Large intestine (tissue), 12 donors: ENCODE measurements at places on chromosomes 3 and 15. TPM values are rescaled to one million over a fixed set of nuclear protein-coding genes. Genes with fewer than 3 reads are reported as not detected.

Gene FOXP1
- 64.1 TPM for polyA plus RNA-seq

Gene NR1I2
- 89.1 TPM for polyA plus RNA-seq

Gene PCLAF
- 33.3 TPM for polyA plus RNA-seq

Gene TMEM39A
- 37.9 TPM for polyA plus RNA-seq

Gene CYP8B1
- 0.75 TPM for polyA plus RNA-seq

Gene CHP1
- 55.8 TPM for polyA plus RNA-seq

- no peak for DNase-seq
Observed at GRCh38 chr3:51684971-51685751, 14.1 kb downstream of the TEX264 start.

DNA sequence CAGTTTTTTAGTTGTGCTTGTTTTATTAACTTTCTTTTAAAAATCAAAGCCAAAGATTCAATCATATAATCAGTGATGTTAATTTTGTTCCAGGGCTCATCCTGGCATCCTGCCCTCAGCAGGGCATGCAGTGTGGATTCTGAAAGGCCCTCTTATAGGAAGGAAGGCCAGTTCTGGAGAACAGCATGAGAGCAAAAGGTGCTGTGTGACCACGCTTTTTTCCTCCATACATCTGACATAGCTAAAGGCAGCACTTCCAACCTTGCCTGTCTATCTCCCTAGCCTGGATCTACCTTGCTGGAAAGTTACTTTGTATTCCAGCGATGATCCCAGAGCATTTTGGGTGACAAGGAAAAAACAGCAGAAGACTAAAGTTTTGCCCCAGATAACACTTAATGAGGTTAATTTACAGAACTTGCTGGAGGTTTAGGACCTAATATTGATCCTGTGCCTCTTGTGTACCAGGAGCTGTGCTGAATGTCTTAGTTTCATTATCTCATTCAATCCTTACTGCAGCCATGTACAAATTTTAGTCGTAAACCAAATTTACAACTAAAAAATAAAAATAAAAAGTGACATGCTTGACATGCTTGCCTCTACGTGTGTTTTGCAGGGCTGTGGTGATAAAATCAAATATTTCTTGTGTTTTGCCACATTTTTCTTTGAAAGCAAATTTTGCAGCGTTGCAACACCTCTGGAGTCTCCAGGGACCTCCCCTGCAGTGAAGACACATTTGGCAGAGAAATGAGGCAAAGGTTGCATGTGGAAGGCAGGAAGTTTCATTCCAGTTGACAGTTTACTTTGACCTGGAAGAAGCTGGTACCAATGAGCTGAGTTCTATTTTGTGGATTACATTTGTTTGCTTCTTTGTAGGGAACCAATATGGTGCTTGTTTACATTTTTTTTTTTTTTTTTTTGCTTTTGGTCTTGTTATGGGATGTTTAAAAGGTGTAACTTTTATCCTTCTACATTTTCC, 13.2 kb downstream of the IL1RAP start:
- DNase-seq: no peak

DNA sequence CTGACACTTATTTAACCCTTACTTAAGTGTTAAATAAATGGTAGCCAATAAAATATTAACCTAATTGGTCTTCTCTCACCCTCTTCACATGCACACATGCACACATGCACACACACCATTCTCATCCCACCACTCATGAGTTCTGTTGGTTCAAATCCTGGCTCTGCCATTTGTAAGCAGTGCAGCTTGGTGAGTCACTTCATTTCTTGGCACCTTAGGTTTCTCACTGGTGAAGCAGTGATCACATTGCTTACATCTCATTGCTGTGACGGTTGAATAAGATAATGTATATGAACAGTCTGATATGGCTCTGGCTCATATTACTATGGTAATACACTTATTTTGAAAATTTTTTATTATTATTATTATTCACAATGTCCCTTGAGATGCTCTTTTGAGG, 33.8 kb downstream of the RIOX2 start:
- DNase-seq: no peak

DNA sequence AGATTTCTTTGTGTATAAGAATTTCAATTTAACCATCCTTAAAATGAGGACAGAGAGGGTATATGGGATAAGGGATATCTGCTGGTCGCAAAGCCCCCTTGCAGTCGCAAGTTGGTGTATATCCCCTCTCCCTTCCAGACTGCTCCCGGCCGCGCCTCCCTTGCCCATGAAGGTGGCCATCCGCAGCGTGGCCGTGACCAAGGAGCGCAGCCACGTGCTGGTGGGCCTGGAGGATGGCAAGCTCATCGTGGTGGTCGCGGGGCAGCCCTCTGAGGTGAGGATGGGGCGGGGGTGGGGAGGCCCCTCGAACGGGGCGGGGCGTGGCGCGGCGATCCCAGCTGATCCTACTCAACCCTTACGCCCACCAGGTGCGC, 29.4 kb downstream of the NBEAL2 start:
- DNase-seq: no peak

GRCh38 chr3:157499342-157499963, 3.8 kb downstream of the VEPH1 start:
- DNase-seq: peak; percentile 66

DNA sequence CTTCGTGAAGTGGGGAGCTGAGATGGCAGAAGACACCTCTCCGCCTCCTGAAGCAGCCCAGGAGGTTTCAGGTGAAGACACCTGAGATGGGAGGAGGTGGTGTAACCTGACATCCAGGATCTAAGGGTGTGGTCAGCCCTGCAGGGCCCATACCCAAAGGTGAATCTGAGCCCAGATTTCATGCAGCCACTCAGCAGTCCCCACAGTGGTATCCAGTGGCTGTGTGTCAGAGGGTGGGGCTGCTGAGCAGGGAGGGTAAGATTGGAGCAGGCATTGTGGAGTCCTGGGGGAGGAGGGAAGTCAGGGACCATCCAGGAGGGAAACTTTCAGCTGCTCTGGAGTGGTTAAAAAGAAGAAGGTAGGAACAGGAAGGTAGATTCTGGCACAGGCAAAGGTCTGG, 46.0 kb upstream of the SMAD6 start:
- no peak for DNase-seq

GRCh38 chr15:85607141-85607806, 187.5 kb downstream of the KLHL25 start:
- DNase-seq: no peak

- peak; percentile 74 for DNase-seq
Observed at GRCh38 chr15:66698318-66698961, 3.6 kb upstream of the SMAD6 start.

DNA sequence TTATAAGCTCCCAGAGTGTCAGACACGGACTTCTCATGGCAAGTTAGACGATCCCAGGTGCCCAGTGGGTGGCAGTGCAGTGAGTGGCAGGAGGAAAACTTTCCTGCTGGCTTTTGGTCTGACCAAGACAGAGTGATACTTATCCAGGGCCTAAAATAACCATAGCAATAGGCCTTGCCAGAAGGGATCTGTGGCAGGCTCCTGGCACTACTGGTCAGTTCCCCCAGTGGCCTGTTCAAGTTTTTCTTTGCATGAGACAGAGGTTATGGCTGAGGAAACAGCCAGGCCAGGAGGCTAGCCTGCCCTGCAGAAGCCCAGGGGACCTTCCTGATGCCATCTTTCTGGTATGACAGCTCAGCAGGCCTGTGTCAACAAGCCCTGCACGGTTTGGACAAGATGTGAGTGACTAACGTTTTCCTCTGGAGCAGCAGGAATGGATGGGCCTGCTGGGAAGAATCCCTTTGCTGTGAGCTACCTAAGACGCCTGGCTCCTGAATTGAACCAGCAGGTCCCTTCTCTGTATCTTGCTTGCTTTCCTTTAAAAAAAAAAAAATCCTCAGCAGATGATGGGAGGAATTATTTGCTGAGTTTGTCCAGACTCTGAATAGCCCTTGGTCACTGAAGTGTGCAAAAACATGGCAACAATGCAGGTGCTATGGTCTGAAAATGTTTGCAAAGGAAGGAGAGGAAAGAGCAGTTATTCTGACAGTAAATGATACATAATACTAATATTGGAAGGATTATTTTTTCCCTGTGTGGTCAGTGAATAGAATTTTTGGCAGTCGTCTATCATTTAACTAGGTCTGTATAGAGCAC, 18.0 kb downstream of the SCG5 start:
- no peak for DNase-seq

GRCh38 chr3:160114355-160114995, 110.7 kb upstream of the C3orf80 start:
- DNase-seq: peak; percentile 29
